ENCODE measurements at places on chromosomes 5 and 9. TPM values are rescaled to one million over a fixed set of nuclear protein-coding genes. Genes with fewer than 3 reads are reported as not detected.

GRCh38 chr9:84924266-84924665 is 254.7 kb downstream of the NTRK2 start:
- DNase-seq: no peak

DNA sequence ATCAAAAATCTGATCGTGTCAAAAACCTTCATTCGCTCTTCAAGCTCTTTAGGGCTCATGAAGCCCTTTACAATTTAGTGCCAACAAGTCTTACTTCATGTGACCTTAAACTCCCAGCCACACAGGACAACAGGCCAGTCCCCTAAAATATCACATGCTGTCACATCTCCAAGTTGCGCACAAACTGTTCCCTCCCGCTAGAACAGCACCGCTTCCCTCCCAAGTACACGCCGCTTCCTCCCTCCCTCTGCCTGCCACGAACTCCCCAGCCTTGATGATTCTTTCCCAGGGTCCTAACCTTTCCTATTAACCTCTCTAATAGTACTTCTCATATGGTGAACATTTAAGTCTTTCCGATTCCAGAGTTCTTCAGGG is 91.2 kb downstream of the TLE1 start:
- DNase-seq: peak; percentile 77

Gene GRM6
- not detected for total RNA-seq

Gene RMND5B
- total RNA-seq: 55.9 TPM

DNA sequence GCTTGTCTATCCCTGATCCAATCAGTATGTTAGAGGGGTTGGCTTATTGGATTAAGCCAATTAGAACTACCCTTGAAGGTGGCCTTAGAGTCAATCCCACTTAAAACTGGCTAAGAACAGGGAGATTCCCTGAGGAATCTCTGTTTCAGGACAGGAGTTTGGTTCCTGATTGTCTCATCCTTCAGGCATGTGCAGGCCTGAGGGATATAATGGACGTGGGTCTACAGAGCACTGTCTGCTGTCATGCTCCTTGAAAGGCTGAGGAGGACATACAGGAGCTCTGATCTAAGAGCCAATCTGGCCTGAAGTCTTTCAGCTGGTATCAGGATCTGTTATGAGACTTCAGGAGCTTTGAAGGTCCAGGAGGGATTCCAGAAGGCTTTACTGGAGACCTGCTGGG is 36.2 kb upstream of the PRXL2C start:
- no peak for DNase-seq

DNA sequence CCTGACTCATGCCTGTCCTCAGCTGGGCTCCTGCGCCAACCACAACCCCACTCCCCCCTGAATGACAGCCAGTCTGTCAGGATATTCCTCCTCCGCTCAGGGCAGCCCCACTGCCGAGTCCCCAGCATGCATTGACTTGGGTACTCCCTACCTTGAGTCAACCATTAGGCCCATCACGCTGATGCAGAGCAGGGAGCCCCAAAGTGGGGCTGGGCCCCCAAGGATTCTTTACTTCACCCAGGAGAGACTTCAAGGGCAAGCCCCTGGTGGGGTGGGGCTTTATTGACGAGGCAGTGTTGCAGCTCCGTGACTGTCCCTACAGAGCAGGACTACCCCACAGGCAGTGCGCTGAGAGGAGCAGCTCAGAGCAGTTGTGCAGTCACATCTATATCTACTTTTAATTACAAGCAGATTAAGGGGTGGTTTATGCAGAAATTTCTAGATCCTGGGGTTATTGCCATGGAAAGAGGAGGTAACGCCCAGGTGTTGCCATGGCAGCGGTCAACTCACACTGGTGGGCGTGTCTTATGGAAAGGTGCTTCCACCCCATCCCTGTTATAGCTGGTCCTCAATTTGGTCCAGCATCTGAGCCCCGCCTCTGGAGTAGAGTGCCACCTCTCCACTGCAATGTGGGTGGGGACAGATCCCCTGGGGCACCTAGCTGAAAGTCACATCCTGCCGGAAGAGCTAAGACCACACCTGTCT is 32.1 kb upstream of the FCN1 start:
- DNase-seq: peak; percentile 3

Gene FAM13B
- 7.9 TPM for total RNA-seq

Measured in gastrocnemius medialis (tissue), 4 donors.